ENCODE measurements at places on chromosomes 16 and 17.

- no peak for DNase-seq
These were observed 327.6 kb downstream of the CDH13 start for GRCh38 chr16:82954224-82954929.

GRCh38 chr16:3058139-3059030 lies 7.1 kb upstream of the IL32 start:
- no peak for DNase-seq

DNA sequence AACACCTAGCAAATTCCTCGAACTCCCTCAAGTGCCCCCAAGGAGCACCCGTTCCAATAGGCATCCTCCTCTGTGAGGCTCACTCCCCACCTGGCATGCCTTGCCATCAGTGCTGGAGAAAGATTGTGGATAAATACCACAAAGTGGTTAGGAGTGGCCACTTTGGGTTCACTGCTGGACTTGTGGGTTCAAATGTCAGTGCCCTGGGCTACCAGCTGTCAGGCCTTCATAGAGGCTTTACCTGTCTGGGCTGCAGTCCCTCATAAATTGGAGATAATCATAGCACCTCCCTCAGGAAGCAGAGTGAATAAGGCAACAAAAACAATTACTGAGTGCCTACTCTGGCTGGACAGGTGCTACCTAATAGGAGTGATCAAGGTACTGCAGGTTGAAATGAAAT lies 1.5 kb upstream of the SYT17 start:
- no peak for DNase-seq

DNA sequence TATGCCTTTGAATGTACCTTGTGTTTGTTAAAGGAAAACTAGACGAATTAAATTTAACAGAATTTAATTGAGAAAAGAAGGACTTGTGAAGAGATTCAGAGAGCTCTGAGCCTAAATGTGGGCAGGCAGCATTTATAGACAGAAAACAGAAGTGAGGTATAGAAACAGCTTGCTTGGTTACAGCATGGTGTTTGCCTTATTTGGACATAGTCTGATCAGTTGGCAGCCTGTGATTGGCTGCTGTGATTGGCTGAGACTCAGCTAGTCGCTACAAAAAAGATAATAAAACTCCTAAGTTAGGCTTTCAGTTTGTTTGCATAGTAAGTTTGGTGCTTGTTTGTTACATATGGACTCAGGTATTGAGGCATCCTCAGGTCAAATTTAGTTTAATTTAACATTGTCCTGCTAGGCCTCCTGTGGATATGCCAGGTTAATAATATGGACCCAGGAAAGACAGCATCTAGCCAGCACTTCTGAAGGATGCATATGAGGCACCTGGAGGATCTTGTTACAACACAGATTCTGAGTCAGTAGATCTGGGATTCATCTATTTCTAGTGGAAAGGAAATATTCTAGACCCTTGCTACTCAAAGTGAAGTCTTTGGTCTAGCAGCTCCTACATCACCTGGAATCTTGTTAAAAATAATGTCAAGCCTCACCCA lies 43.4 kb downstream of the SLFN5 start:
- no peak for DNase-seq

DNA sequence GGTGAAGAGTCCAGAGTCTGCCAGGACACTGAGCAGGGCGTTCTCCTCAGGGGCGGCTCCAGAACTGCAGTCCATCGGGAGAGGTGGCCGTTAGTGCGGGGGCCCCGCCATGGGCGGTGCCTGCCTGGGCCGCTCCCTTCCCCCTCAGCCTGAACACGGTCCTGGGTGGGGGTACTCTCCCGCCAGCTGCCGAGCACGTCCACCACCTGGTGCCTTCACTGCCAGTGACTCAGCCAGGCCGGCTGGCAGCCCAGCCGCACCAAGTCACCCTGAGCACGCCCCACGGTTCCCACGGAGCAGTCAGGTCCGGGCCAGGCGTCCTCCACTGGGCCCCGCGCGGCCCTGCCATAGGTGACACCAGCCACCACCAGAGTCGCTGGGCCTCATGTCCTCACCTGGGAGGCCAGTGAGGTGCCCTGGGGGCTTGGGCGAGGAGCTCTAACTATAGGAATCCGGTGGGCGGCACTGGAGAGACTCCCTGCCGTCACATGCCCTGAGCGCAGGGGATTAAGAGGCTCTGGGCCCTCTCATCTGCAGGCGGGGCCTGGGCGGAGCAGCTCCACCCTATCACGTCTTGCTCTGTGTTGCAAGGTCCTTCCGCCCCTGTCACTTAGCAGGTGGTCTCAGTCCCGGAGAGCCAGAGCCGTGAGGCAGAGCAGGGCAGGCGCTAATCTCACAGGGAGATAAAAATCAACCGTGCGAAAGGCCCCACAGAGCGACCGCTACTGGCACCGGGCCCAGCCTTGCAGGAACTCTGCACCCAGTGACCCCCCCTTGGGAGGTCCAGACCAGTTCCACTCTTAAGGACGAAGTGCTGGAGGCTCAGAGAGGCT lies 14.3 kb downstream of the PIEZO1 start:
- DNase-seq = no peak

- DNase-seq = peak; percentile 56
These were observed 199.5 kb downstream of the PRKCB start for GRCh38 chr16:24035127-24035842.

DNA sequence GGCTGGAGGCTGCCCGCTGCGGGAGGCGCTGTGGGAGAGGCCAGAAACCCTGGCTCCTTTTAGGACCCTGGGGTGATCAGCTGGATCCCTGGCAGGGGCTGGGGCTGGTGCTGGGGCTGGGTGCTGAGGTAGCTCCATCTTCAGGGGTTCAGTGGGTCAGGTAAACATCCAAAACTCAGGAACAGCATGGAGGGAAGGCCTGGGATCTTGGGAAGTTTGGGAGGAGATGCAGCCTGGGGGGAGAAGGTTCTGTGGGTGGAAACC lies 21.0 kb downstream of the ADGRG5 start:
- DNase-seq = no peak

- DNase-seq = no peak
These were observed 2.8 kb downstream of the NOS2 start for GRCh38 chr17:27797390-27798091.

DNA sequence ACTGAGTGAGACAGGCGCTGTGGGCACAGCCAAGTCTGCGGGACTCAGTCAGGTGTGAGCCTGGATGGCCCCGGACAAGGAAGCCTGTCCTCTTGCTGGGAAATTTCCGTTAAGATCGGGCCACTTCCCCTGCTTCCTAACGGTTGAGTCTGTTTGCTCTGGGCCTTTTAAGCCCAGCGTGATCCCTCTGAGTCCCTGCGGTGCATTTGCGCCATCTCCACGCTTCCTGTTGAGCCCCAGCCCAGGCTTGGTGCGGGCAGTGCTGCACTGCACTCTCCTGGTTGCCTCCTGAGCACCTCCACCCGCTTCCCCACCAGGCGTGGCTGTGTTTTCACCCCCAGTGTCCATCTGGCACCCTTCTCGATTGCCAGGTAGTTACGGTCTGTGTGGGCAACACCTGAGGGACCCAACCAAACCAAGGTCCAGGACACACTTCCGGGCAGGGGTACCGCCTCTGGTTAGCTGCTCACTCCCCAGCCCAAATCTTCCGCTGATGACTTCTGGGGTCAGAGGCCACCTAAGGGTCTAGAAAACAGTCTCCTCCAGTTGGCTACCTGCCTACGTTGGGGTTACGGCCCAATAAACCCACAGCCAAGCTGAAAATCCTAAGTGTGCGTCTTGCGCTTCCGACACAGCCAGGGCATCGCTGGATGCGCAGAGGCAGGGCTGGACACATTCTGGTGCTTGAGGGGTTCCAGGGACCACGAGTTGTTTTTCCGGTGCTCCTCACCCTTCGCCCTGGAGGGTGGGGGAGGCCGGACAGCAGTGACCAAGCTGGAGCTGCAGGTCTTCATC lies 1.4 kb upstream of the SLC25A10 start:
- peak; percentile 64 for DNase-seq

GRCh38 chr16:68425498-68426346 lies 22.6 kb downstream of the SMPD3 start:
- DNase-seq = no peak

DNA sequence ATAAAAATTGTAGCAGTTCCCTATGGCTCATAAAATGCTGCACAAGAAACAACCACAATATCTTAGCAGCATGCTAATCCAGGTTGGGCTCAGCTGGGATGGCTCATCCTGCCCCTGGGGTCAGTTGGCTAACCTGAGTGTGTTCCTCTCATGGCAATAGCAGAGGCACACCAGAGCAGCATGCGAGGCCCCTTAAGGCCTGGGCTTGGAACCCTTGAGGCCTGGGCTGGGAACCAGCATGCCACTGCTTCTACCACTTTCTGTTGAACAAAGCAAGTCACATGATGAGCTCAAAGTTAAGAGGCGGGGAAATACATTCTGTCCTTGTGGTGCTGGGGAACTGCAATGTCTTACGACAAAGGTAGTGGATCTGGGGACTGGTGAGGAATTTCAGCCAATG lies 154.4 kb upstream of the FOXF1 start:
- DNase-seq = no peak

DNA sequence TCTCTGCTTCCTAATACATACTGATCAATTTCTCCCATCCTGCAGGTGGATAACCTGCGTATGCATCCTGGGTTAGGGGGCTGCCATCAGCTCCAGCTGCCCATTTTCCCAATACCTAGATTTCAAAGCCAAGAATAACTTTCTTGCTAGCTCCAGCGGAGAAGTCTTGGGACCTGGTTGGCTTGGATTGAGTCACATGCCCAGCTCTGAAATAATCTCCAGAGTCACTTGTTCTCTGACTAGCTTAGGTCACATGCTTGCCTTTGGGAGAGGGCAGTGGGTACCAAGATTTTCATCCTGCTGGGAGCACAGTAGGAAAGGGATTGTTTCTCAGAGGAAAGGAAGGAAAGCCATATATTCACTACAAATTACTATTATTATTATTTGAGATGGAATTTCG lies 70.0 kb upstream of the ELAC2 start:
- DNase-seq = no peak

DNA sequence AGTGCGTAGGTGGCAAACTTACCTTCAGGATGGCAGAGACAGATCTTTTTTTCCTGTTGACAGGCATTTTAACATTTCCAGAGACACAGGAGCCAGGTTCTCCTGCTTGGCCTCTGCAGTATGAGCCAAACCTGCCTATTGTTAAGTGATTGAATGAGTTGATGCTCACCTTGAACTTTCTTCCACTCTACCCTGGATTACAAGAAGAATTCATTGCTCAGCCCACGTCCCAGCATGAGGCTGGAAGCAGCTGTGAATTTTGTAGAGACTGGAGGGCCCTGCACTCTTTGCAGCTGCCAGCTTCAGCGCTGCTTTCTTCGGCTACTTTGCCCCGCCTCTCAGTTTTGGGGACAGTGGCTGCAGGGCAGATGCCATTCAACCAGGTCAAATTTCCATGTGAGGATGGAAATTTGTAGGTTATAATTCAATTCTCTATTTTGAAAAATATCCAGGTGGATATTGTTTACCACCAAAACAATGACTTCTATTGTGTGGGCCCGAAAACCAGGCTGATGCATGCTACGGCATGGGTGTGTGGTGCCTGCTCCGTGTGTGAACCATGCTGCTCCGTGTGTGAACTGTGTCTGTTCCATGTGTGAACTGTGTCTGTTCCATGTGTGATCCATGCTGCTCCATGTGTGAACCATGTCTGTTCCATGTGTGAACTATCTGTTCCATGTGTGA lies 75.2 kb upstream of the METTL9 start:
- DNase-seq = no peak

DNA sequence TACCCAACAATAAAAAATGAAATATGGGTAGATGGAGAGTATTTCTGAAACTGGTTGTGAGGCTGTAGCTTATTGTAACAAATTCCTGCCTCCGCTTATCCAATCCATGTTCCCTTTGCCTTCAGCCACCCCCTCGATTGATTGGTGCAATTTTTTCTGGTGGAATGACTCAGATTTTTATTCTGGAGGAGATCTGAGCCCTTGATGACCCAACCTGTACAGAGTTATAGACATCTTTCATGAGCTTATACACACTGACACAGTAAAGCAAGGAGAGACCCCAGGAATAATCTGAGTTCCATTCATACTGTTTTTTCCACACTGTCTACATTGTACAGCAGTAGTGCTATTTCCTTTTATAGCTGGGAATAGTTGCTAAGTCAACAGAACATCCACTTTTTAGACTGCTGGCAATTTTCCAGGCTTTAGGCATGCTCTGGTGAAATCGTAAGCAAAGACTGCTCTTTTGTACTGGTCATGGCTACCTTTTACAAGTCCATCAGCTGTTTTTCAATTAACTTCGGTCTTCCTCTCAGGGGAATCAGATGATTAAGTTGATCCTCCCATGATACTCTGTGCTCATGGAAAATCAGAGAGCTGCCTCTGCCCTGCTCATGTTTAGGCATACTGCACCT lies 30.1 kb downstream of the CCL4 start:
- no peak for DNase-seq

GRCh38 chr17:61225178-61225882 lies 174.3 kb upstream of the TBX2 start:
- DNase-seq = no peak

DNA sequence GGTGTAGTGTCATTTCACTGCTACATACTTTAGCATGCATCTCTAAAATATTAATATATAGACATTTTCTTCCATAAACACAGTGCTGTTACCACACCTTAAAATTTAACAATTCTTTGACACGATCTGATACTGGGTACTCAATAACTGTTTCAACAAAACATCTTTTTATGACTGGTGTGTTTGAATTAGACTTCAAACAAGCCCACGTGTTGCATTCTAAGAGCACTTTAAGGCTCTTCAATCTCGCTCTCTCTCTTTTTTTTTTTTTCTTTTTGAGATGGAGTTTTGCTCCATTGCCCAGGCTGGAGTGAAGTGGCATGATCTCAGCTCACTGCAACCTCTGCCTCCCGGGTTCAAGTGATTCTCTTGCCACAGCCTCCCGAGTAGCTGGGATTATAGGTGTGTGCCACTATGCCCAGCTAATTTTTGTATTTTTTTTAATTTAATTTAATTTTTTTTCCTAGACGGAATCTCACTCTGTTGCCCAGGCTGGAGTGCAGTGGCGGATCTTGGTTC lies 15.8 kb upstream of the SLC46A1 start:
- DNase-seq = no peak

DNA sequence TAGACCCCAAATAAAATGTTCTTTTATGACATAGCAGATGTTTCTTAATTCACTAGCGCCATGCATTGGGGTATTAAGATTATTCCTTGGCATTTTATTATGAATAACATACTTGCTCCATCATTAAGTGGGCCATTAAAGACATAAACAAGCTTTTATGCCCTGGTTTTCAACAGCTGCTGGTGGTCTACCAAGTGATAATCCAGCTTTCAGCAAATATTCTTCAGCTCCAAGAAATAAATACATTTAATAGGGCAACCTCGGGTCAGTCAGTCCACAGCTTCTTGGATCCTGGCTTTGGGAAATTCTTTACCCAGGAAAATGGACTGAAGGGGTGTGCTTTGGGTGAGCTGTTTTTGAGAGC lies 217.3 kb upstream of the IRX3 start:
- DNase-seq = no peak

- peak; percentile 54 for DNase-seq
These were observed 33.7 kb downstream of the GINS3 start for GRCh38 chr16:58425756-58426494.

Measured in activated CD8-positive, alpha-beta memory T cell treated with anti-CD3 and anti-CD28 coated beads, Interleukin-2, amount 50 U/mL, for 48 hours (primary cell).